ENCODE measurements at places on chromosomes 2 and 18.

DNA sequence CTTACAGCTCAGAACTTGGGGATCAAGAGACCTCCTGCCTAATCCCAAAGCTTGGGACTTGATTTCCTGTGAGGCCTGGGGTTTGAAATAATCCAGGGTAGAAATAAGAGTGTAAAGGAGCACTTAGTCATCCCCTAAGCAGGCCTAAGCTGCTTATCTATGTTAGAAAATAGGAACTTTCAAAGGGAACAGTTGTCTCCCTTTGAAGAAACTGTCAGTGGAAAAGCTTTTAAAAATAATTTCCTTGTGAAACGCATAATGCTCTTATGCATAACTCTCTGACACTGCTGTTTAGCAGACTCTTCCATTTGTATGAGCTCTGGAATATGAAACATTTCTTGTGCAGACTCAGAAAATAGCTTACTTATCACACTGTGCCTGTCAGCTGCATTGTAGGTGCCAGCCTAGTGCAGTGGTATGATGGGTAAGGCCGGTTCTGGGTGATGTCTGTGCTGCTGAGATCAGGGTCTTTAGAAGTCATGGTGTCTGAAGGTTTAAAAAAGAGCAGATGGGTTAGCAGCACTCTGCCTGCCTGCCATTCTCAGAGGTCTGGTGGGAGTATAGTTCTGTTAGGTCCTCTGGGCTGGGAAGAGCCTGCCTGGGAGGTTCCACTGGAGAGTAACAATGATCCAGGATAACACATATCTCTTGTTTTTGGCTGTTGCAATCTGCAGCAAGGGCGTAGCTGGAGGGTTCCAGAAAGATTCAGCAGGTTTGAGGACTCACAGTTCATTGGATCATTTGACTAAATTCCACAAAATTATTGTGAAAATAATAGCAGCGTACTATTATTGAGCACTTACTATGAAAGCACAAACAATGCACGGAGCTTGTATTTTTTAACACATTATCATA lies 283.2 kb upstream of the MEX3C start:
- no peak for DNase-seq

- DNase-seq, result no peak
Observed at GRCh38 chr2:15169326-15170069, 391.6 kb downstream of the NBAS start.

- no peak for DNase-seq
Observed at GRCh38 chr2:88714667-88715066, 23.2 kb downstream of the RPIA start.

DNA sequence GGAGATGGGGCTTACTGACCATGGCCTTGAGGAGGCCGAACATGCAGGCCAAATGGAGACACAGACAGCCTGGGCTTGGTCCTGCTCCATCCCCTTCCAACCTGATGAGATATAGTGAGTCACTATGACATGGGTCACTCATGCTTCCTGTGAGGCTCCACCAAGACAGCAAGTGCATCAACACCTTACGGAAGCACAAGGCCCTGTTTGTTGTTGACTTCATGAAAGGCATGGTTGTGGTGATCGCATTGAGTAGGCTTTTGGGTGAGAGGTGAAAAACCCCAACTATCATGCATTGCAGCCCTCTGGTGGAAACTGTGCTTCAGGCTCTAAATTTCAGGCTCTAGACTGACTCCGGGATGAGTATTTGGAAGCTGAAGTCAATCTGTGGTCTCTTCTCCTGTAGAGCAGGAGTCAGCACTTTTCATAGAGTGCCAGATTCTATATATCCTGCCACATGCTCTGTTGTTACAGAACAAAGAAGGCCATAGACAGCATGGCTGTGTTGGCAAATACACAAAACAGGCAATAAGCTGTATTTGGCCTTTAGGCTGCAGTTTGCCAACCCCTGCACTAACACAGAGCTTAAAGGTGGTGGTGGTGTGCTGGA lies 10.1 kb downstream of the IL37 start:
- DNase-seq, result no peak

DNA sequence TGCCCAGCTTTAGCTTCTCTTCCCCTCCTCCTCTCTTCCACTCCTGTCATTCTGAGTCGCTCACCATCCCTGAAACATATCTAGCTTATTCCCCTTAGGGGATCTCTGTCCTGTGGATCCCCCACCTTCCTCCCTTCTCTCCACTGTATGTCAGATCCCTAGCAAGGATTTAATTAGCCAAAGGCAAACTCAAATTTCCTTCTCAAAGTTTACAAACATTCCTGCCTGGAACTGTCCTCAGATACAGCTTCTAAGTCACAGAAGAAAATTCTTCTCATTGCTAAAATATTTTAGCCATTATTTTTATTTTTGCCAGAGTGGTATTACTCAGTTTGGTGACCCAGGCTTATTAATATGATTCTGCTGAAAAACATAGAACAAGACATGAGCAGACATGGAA lies 315.3 kb downstream of the CYP26B1 start:
- DNase-seq, result no peak

DNA sequence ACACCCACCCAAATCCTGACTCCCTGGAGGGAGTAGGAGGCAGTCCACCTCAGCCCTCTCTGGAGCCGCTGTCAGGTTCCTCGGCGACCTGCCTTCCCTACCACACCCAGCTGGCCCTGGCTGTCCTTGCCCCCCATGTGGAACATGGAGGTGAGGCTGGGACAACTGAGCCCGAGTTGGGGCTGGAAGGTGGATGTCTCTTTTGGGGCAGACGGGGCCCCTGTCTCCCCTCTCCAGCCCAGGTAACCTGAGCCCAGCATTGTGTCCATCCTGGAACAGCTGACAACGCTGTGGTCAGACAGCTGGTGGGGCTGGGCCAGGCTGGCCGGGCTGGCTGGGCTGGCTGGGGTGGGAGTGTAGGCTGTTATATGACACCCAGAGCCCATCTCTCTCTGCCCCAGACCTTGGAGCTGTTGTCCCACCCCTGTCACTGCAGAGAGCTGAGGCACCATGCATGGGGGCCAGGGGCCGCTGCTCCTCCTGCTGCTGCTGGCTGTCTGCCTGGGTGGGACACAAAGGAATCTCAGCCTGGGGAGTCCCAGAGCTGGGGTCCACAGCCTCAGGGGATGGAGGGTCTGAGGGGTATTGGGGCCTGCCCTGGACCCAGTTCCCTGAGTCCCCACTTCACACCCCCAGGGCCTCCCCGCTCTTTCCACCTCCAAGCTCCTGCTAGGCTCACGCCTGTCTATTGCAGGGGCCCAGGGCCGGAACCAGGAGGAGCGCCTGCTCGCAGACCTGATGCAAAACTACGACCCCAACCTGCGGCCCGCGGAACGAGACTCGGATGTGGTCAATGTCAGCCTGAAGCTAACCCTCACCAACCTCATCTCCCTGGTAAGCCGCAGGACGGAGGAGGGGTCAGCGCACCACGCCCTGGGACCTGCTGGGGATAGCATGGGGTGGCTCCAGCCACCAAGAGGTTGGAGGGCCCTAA lies at the start of gene CHRNG:
TSS of gene CHRNG (plus strand) at position 395 of the 934 bp plus-strand sequence. CDS start at position 451, 56 bp downstream.
- no peak for DNase-seq

DNA sequence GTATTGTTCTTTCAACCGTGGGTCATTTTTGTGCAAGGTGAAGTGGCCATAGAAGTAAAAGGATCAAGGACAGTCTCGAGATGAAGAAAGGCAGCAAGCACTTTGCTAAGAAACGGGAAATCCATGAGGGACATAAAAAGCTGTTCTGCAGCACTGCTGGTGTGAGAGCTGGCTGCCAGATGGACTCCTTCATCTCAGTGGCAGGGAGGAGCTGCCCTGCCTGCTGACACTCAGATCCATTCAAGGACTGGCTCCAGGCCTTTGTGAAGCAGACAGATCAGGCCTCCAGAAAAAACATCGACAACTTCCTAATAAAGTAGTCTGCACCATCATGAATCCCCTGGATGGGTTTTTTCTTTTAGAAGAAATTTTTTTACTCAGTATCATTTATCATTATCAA lies 29.5 kb downstream of the RMC1 start:
- DNase-seq, result no peak

- no peak for DNase-seq
Observed at GRCh38 chr2:11242542-11243174, 87.4 kb downstream of the SLC66A3 start.

- DNase-seq, result no peak
Observed at GRCh38 chr2:231710799-231711676, 2.7 kb downstream of the PTMA start.
